A673 (cell line): ENCODE measurements at places on chromosomes 1 and 21. TPM values are rescaled to one million over a fixed set of nuclear protein-coding genes. Genes with fewer than 3 reads are reported as not detected.

DNA sequence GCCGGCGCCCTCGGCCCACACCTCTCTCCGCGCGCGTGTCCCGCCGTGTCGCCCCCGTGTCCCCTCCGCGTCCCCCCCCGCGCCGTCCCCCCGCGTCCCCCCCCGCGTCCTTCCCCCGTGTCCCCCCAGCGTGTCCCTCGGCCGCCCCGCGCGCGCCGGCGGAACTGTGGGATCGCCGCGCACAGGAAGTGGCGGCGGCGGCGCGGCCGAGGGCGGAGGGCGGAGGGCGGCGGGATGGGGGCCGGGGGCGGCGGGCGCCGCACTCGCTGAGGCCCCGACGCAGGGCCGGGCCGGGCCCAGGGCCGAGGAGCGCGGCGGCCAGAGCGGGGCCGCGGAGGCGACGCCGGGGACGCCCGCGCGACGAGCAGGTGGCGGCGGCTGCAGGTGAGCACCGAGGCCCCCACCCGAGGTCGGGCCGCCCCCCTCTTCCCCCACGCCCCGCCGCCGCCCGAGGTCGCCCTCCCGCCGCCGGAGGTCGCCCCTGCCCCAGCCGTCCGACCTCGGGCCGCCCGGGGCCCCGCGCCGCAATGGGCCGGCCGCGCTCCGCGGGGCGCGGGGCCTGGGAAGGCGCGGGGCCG is at the start of gene AGPAT3:
TSS of gene AGPAT3 (plus strand) at position 262 of the 578 bp plus-strand sequence. CDS start 94,459 bp downstream, outside the sequence.
- peak; percentile 38 for DNase-seq

DNA sequence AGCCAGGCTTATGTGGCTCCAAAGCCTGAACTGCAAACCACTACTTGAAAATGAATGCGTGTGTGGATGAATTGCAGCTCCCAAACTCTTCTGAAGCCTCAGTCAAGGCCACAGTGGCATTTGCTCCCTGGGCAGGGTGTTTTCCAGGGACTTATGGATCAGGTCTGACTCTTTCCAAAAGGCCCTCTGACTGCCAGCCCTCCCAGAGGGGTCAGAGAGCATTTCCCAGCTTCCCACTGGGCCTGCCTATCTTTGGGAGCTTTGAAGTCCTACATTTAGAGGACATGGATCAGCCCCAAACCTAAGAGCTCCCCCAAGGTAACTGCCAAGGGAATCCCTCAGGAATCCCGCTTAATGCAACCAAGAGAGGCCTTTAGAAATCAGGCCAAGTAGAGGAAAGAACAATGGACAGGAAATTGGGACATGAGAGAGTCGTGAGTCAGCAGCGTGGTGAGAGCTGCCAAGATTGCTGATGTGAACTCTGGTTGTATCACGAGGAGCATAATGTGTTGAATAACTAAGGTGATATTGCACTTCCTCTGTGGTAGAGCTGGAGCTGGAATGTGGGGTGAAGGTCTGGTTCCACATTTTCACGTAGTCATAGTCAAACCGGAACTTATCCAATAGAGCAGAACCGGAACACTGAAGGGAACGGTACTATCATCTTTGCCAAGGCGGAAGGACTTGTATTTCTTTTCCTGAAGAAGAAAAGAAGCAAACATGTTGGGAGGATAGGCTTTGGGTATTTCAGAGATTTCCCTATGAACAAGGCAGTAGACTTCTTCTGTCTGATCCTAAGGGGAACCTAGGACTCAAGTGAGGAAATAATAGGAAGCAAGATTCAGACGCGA is 99.4 kb upstream of the JUN start:
- peak; percentile 92 for DNase-seq

DNA sequence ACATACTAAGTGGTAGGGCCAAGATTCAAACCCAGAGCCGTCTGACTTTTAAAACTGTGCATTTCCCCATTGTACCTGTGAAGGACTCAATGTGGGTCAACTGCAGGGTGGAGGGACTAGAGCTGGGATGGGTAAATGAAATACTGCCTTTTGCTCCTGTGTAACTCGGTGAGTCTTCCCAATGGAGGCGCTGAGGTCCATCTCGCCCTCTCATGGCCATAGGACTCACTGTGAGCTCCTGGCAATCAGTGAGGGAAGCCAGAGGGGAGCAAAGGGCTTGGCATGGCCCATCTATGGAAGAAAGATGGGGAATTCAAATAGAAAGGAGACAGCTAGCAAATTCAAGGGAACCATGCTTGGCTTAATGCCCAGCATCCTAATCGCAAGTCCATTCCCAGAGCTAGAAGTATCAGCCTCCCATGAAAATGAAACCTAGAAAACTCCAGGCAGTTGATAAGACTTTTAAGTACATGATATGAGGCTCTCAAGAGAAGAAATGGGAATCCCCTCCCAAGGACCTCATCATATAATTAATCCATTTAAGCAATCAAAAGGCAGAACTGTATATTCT is 25.4 kb upstream of the CGN start:
- no peak for DNase-seq

DNA sequence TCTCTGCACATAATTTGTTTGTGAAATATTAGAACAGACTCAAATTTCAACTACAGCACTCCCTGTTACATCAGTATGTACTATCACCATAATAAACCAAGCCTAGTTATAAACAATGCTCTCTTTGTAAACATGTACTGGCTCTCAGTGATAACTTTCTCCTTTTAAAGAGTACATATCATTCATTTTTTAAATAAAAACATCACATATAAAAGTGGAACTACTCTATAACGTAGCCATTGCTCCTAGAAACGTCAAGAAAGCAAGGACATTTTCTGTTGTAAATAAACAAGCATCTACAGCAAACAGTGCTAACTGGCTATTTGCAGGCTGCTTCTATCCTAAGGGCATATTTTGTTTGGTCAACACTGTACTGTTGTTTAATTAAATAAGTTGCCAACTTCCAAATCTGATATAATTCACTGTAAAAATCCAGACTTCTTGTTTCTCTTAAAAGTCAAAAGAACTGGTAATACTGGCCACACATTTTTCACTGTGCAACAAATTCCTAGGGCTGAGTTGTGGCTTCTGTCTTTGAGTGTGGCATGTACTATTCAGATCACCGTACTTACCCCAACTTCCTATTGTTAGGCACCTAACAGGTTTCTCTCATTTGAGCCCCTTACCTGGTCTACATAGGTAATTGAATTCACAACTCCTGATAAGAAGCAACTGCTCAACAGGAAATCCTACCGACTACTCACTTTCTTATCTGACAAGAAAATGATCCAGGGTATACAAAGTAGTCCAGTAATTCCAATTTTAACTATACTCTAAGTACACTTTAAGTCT is 111.9 kb downstream of the DENND1B start:
- no peak for DNase-seq

DNA sequence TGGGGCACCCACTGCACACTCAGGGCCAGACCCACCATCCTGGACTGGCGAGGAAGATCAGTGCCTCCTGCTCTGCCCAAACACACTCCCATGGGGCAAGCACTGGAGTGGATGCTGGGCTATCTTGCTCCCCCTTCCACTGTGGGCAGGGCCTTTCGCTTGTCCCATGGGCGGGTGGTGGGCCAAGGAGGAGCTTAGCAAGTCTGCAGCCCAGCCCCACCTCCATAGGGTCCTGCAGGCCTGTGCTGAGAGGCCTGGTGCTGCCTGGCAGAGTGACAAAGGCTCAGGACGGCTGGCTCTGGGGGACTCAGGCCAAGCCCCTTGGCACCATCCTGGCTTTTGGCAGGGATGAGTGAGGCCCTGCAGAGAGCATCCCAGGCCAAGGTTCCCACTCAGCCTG is 89.4 kb downstream of the PTPRU start:
- no peak for DNase-seq

DNA sequence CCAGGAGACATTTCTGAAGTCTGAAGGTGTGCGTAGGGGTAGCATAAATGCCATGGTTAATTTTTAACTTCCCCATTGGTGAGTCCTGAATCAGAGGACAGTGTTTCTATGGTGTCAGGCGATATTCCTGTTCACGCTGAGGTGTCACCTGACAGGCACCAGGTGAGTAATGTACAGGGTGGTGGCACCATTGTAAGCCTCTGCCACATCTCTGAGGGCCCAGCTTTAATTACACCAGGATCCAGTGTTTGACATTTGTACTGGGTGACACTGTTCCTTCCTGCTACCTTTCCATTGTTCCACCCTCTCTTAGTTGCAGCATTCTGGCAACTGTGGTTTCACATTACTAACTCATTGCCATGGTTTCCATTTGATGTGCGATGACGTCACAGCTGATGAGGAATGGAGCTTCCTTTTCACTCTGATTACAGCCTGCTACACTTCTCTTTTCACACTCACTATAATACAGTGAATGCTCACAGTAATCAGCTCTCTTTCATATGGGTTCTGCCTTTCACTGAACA is 40.6 kb upstream of the MARK1 start:
- DNase-seq, result peak; percentile 32

GRCh38 chr1:193462629-193463320 is 276.4 kb upstream of the B3GALT2 start:
- DNase-seq, result peak; percentile 74

DNA sequence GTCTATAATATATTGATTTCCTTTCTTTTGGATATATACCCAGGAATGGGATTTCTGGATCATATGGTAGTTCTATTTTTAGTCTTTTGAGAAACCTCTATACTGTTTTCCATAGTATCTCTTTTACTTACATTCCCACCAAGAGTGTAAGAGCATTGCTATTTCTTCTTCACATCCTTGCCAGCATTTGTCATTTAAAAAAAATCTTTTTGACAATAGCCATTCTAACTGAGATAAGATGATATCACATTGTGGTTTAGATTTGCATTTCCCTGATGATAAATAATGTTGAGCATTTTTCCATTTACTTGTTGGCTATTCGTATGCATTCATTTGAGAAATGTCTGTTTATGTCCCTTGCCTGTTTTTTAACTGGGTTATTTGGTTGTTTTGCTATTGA is 467.4 kb downstream of the COL11A1 start:
- DNase-seq, result no peak

DNA sequence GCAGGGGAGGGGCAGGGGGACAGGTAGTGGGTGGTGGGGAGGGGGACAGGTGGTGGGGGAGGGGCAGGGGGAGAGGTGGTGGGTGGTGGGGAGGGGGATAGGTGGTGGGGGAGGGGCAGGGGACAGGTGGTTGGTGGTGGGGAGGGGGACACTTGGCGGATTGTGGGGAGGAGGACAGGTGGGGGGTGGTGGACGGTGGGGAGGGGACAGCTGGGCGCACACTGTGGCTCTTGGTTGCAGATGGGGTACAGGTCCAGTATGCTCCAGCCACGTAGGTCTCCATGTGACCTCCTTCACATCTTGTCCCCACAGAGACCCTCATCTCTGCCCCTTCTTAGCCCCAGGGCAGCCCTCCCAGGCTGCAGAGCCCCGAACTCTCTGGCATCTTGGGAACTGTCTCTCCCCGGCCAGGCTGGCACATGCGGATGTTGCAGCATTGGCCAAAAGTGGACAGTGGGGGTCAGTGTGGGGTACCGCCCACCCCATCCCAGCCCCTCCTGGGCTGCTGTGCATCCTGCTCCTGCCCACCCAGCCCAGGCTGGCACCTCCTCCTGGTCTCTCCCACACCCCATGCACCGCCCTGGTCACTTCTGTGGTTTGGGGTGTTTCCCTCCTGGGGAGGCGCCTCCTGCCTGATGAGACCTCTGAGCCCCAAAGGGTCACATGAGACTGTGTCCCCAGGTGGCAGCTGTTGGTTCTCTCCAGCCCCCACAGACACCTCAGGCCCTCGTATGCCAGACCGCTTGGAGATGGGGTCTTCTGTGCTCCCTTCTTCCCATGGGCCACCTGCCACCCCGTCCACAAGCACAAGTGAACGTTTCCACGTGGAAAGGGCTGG is 7.6 kb upstream of the SLC19A1 start:
- no peak for DNase-seq

GRCh38 chr1:209057901-209058300 is 525.6 kb upstream of the CAMK1G start:
- no peak for DNase-seq

DNA sequence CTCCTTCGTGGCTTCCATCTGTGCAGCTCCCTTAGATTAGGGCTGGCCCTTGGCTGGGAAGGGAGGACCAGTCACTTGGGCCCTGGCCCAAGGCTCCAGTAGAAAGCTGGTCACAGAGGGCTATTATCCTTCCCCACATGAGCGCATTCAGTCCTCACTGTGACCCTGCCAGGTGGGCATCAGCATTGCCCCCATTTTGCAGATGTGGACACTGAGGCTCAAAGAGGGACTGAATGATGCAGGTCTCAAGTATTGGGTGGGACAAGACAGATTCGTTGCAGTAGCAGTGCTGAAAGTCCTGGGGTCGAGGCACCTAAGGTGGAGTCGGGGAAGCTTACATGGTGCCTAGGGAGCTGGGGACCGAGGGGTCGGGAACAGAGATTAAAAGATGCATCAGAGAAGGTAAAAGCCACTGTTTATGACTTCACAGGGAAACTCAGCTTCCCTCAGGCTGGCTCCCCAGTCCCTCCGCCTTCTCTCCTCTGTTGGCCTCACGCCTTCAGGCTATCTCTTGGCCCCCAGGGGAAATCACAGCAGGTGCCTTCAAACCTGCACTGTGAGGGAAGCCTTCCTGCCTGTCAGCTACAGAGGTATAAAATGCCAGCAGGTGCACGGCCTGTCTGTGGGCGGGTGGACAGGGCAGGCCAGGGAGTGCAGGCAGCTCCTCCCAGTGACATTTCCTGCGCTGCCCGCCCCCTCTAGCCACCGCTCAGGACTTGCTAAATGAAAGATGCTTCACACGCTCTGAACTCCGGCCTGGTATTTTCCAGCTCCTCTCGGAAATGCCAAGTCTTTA is 178.4 kb downstream of the GRIK3 start:
- DNase-seq, result no peak

DNA sequence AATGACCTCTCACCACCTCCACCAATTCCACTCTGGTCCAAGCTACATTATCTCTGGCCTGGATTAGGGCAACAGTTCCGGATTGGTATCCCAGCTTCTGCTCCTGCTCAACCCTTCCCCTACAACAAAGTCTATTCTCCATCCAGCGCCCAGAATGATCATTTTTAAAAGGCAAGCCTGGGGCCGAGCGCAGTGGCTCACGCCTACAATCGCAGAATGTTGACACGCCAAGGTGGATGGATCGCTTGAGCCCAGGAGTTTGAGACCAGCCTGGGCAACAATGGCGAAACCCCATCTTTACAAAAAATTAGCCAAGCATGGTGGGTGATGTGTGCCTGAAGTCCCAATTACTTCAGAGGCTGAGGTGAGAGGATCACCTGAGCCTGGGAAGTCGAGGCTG is 2.2 kb downstream of the LYST start:
- no peak for DNase-seq

GRCh38 chr1:59604191-59604590 is 210.6 kb upstream of the HOOK1 start:
- no peak for DNase-seq

GRCh38 chr1:61873581-61873980 is 131.3 kb downstream of the PATJ start:
- DNase-seq, result no peak

GRCh38 chr1:155553349-155553748 is 9.3 kb downstream of the ASH1L start:
- no peak for DNase-seq

The C1orf53 gene
- total RNA-seq, result 1.4 TPM in 1 of 2 replicates, not detected in the other

The SERPINC1 gene
- not detected in 2 replicates for total RNA-seq

The SPRR1A gene
- total RNA-seq, result not detected in 2 replicates

The KCNA3 gene
- 0.15 and 0.43 TPM in 2 replicates for total RNA-seq

The CFHR3 gene
- not detected in 2 replicates for total RNA-seq

The TP53BP2 gene
- 77.8 and 93.3 TPM in 2 replicates for total RNA-seq

The LMX1A gene
- not detected in 2 replicates for total RNA-seq

The FCGR3A gene
- not detected in 2 replicates for total RNA-seq

The KCNE2 gene
- 0.31 and 0.39 TPM in 2 replicates for total RNA-seq

The KRTAP19-3 gene
- not detected in 2 replicates for total RNA-seq

The LCE6A gene
- total RNA-seq, result not detected in 2 replicates
